ENCODE measurements at places on chromosomes 11 and 22.

DNA sequence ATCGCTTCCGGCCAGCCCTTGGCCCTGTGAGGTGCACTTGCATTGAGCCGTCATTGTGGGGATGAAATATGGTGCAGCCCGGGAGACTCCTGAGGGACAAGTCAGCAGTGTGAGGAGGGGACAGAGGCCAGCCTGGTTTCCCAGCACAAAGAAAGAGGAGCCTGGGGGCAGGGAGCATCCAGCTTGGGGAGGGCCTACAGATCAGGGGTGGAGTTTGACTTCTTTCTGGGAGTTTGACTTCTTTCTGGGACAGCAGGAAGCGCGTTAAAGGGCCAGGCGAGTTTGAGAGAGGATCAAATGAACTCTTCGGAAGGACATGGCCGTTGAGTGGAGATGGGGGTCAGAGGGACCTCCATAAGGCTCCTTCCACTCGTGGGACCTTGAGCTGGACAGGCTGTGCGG lies 91.9 kb downstream of the LRRC32 start:
- DNase-seq = no peak

- no peak for DNase-seq
Observed at GRCh38 chr22:43198936-43199335, 12.0 kb upstream of the TTLL12 start.

DNA sequence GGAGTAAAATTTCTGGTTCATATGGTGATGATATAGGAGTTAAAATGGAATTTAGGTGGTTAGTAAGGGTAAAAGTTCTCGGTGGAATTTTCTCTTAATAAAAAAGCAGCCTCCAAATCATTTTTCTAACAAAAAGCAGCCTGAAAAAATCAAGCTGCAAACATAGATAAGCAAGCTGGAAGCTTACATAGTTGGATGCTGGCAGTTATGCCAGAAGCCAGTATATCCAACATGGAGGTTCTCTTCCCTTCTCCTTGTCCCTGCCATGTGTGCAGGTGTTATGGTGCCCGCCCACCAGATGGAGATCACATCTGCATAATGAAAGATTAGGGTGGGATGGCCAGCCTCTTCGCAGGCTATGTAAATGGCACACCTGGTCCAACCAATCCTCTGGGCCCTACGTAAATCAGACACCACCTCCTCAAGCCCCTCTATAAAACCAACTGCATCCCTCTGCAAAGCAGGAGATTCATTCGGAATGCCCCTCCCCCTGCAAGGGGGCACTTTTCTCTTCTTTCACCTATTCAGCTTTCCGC lies 22.4 kb downstream of the PIWIL3 start:
- no peak for DNase-seq

DNA sequence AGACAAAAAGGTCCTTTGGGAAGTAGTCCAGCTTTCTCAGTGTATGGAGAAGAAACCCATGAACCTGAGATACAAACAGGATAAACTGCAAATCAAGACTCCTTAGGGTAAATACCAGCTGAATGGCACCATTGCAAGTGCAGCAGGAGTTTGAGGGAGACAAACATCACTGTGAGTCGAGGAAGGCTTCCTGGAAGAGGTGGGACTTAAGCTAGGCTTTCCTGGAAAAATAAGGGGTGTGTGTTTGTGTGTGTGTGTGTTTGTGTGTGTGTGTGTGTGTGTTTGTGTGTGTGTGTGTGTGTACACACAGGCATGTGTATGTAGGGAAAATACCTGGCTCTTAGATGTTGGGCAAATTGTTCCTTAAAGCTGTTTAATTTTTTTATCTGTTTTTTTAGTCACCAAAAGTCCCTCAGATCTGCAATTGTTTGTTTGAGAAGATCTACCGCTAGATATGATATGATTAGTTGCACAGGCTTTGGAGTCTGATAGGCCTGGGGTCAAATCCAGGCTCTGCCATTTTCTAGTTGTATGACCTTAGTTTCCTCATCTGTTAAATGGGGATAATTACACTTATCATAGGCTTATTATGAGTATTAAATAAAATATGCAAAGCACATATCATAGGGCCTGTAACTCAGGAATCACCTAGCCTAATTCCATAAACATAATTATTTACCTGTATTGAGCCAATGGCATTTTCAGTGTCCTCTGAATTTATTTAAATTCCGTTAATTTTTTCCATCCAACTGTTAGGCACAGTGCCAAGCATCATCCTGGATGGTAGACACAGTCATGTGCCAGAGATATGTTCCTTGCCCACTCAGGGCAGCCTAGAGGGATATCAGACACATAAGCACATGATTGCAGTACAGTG lies 85.6 kb upstream of the EED start:
- no peak for DNase-seq

- DNase-seq = no peak
Observed at GRCh38 chr11:59857439-59858434, 8.6 kb downstream of the TCN1 start.

GRCh38 chr11:17273668-17274282 lies 2.8 kb upstream of the NUCB2 start:
- DNase-seq = no peak
